Islet precursor cell (in vitro differentiated cells): ENCODE measurements at places on chromosomes 3 and 15.

DNA sequence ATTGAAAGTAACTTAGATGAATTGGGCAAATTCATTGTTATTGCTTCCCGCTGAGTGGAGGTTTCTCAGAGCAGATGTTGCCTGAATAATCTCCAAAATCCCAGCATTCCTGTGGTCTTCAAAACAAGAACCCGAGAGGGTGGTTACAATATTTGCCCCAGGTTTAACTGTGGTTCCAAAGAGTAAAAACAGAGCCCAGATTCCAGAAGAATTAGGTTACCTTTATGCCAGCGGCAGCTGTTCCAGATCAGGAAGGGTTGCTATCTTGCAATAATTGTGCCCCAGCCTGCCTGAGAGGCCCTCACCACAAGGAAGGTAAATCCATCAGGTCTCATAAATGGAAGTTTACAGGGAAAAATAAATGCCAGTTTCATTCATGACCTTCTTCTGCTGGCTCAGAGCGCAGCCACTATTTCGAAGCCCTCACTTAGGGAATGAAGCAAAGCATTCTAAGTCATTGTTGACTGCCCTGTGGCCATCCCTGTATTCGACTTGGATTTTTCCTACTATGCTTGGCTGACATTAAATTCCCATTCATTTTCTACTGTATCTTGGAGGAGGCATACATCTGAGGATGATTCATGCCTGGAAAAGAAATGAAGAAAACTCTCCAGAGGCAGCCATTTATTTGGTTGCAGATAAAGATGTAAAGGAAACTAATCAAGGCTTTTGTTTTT lies 54.6 kb downstream of the SSUH2 start:
- peak; percentile 60 for DNase-seq

- no peak for DNase-seq
Measured at GRCh38 chr3:17207019-17207418, 322.3 kb downstream of the PLCL2 start.

DNA sequence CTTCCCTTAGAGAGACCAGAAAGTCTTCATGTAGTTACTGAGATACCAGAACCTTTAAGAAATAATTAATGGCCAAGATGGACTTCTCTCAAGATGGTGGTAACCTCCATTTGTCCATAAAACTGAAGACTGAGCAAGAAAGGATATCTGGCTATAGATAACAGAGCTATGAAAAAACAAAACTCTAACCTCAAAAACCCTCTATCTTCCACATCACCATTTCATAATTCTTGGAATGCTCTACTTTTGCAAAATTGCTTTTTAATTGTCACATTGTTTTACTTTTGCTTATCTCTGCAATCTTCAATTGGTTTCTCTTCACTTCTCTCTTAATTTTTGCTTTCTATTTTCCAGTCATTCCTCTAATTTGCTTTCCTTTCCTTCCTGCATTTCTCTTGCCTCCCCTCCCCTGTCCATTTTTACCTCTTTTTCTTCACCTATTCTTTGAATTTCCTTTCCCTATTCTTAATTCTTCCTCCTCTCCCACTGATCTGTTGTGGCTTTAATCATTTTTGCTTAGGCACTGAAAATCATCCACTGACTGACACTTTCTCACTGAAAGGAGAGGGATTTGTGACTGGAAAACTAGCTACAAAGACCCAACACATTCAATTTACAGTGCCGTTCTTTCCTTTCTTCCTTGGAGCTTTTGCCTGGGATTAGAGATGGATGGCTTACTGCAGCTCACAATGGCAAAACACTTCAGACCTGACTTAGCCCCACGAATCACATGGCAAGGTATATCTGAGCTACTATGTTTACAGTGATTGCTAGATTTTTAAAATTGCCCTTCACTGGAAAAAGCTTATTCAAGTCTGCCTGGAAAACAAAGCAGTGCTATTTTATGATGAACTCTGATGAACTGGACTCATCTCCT lies 242.8 kb downstream of the CHST2 start:
- no peak for DNase-seq

GRCh38 chr15:33874156-33874555 lies 94.1 kb upstream of the CHRM5 start:
- DNase-seq: no peak
